T follicular helper cell (primary cell): ENCODE measurements at places on chromosomes 6 and 20.

- DNase-seq, result no peak
These were observed 28.4 kb upstream of the GSTA3 start for GRCh38 chr6:52937908-52938307.

GRCh38 chr6:95866732-95867131 lies 149.0 kb upstream of the FUT9 start:
- DNase-seq, result no peak

DNA sequence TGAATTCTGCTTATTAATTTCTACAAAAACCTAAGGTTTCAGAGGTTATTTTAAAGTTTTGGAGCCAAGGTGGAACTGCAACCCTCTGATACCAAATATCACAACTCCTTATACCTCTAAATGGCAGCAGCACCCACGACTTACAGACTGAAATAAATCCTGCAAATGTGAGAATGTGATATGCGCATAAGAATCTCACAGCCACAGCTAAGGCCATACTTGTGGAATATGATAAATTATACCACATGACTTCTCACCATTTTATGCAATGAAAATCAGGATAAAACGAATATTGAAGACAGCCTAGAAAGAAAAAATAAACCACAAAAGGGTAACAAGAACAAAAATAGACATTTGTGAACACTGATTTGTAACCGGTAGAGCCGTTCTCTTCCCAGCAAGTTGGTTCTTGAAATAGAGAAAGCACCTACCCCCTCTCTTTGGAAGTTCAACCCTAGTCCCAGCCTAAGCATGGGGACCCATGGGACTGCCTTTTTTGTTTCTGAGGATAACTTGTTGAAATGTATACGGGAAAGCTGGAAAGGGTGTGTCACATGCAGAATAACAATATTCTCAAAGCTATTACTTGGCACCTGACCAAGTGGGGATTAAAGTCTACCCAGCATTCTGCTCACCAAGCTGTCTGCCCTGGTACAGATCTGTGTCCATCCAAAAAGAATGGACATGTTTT lies 47.1 kb upstream of the MCM9 start:
- DNase-seq, result no peak

GRCh38 chr6:132907231-132907630 lies 92.9 kb downstream of the RPS12 start:
- no peak for DNase-seq

- no peak for DNase-seq
These were observed 1.8 kb downstream of the MOXD1 start for GRCh38 chr6:132399376-132400074.

GRCh38 chr6:4922488-4923037 lies 81.3 kb downstream of the RPP40 start:
- DNase-seq, result no peak

DNA sequence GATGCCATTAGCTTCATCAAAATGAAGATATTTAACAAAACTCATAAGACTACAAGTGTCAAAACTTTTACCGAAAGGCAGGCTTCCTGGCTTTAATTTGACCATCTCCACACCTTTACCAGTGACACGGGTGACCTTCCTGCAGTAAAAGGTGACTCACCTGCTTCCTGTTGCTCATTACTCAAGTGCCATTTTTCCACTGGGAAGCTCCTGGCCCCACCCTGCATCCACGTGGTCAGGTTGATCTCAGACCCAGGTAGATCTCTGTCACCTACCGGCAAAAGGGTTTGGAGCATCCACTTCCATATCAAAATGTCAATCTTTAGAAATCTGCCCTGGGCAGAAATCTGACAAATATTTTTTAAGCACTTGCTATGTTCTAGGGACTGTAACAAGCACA lies 31.9 kb upstream of the CDH4 start:
- no peak for DNase-seq

DNA sequence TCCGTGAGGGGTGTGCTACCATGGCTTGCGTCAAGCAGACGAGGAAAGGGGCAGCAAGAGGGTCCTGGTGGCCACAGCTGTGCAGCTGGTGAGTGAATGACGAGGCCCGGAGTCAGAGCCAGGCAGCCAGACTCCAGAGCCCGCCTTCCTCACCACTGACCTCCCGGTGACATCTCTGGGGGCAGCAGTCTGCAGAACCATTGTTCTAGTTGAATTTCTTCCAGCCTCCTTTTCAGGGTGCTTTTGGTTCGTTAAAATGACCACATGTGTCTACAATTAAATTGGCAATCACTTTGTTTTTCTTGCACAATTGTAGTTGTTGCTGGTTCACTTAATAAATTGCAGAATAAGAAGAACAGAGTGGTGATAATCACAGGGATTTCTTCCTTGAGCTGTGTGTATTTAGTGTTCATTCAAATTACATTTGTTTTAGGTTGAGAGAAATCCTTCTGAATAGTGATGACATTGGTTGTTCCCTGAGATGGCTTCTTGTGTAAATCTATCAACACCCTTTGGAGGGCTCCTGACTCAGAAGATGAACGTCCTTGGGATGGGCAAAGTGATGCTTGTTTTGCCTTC lies 96.4 kb downstream of the TULP4 start:
- no peak for DNase-seq

DNA sequence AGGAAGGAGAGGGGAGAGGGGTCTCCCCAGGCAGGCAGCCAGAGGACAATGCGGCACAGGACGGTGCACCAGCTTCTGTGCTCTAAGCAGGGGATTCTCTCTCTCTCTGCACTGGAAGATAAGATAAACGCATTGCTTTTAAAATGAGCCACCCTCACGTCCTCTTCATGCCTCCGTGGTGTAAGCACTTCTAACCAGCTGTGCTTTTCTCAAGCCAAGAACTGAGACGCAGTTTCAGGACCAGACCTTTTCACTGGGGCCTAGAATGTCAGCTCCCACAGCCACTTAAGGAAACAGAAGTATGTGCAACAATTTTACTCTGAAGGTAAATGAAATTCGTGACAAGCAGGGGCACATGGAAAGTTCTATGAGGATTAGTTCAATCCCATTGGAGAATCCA lies 82.4 kb downstream of the PSMB1 start:
- no peak for DNase-seq

GRCh38 chr6:4480788-4481735 lies 295.1 kb upstream of the CDYL start:
- DNase-seq, result no peak
